H4 (cell line): ENCODE measurements at places on chromosomes 5 and 9. TPM values are rescaled to one million over a fixed set of nuclear protein-coding genes. Genes with fewer than 3 reads are reported as not detected.
A peak's percentile ranks its signal among the peaks of the same experiment; 100 is the strongest.

DMGDH gene
- 0.37 TPM in 1 of 2 replicates, not detected in the other for total RNA-seq

MCC gene
- 7.9 and 8.8 TPM in 2 replicates for total RNA-seq

PRXL2C gene
- total RNA-seq: 15.0 TPM in 2 replicates

ANKRD18A gene
- 0.47 and 0.62 TPM in 2 replicates for total RNA-seq

P4HA2 gene
- 83.5 and 85.5 TPM in 2 replicates for total RNA-seq

PTPRD gene
- 3.8 and 10.0 TPM in 2 replicates for total RNA-seq

COL15A1 gene
- 1.6 and 1.8 TPM in 2 replicates for total RNA-seq

WHRN gene
- total RNA-seq: 0.37 and 1.5 TPM in 2 replicates

SLC6A7 gene
- not detected in 2 replicates for total RNA-seq

PTGR1 gene
- 452 and 554 TPM in 2 replicates for total RNA-seq

HMCN2 gene
- total RNA-seq: 0.10 TPM in 1 of 2 replicates, not detected in the other

OSTF1 gene
- 29.7 and 32.3 TPM in 2 replicates for total RNA-seq

SAPCD2 gene
- 5.9 and 12.4 TPM in 2 replicates for total RNA-seq

UNC5A gene
- 0.56 and 1.6 TPM in 2 replicates for total RNA-seq

DNA sequence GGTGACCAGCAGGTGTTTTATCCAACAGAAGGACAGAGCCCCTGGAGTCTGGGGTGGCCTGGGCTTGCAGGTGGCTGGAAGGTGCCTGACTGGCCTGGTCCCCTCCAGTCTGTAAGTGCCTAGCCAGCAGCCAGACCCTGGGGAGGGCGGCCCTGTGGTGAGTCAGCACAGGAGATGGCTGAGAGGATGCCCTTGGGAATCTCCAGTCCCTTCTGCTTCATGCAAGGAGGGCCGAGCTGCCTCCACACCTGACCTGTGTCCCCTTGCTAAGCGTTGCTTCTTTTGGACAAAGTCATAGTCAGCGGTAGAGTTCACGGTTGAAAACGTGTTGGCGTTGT, 20.2 kb downstream of the OBP2B start:
- no peak for DNase-seq

DNA sequence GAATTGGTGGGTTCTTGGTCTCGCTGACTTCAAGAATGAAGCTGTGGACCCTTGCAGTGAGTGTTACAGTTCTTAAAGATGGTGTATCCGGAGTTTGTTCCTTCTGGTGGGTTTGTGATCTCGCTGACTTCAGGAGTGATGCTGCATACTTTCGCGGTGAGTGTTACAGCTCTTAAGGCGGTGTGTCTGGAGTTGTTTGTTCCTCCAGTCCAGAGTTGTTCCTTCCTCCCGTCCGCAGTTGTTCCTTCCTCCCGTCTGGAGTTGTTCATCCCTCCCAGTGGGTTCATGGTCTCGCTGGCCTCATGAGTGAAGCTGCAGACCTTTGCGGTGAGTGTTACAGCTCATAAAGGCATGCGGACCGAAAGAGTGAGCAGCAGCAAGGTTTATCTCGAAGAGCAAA, 159.6 kb upstream of the ADAMTSL1 start:
- DNase-seq: no peak

GRCh38 chr5:55030220-55030619, 6.2 kb downstream of the GZMK start:
- no peak for DNase-seq

GRCh38 chr9:89748831-89749499, 144.2 kb downstream of the GADD45G start:
- no peak for DNase-seq

- no peak for DNase-seq
Observed at GRCh38 chr9:3736161-3736560, 210.4 kb upstream of the RFX3 start.

- DNase-seq: peak; percentile 61
Observed at GRCh38 chr9:79221084-79221483, 350.7 kb upstream of the TLE4 start.

- peak; percentile 84 for DNase-seq
Observed at GRCh38 chr5:178163772-178164735, 10.4 kb upstream of the NHP2 start.

DNA sequence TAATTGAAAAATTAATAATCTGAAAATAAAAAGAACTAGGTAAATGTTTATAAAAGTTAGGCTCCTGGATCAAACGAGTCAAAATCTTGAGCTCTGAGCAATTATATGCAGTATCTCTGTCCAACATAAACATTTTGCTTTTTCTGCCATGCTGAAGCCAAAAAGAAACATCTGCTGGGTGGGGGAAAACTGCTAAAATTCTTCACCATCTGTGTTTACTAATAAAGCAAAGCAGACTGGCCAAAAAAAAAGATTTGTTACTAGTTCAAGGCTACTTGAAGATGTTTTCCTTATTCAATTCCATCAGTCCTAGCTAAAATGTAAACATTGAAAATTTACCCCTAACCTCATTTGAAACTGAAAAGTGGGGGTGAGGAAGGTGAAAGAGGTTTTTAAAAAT, 29.7 kb downstream of the GTF3C4 start:
- DNase-seq: no peak

DNA sequence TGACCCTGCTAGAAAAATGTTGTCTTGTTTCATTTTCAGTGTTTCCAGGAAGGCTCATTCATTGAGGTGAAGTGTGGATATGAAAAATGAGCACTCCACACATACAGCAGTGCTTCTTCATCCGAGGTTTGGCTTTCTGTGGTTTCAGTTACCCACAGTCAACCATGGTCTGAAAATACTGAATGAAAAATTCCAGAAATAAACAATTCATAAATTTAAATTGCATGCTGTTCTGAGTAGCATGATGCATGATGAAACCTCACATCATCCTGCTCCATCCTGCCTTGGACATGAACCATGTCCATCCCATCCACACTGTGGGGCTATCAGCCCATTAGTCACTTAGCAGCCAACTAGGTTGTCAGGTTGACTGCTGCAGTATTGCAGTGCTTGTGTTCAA, 10.4 kb upstream of the SLC45A2 start:
- DNase-seq: no peak

GRCh38 chr5:80206282-80206681, 49.6 kb downstream of the SERINC5 start:
- DNase-seq: no peak

GRCh38 chr5:122195802-122196394, 66.6 kb downstream of the ZNF474 start:
- DNase-seq: peak; percentile 60

DNA sequence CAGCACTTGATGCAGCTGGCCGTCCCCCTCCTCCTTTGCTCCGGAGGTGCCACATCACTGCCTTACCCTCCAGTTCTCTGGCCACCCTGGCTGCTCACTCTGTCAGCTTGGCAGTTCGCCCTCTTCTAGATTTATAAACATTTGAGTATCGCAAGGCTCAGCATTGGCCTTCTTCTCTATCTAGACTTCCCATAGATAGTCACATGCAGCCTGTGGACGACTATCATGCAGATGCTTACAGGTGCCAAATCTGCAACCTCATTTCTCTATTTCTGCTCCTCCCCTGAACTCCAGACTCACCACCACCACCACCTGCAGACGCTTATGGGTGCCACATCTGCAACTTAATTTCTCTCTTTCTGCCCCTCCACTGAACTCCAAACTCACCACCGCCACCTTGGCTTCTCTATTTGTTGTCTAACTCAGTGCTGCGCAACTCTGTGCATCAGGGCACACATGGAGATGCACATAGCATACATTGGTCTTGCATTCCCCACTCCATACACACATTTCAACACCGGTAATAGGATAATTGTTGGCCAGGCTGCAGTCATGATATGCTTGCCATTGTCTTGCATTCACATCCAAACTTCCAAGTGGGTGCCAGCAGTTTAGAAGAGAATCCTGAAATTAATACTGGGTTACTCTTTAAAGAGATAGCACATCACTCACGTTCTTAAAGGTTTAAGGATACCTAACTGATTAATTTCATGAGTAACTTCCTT, 1.9 kb upstream of the DAP start:
- DNase-seq: peak; percentile 49

DNA sequence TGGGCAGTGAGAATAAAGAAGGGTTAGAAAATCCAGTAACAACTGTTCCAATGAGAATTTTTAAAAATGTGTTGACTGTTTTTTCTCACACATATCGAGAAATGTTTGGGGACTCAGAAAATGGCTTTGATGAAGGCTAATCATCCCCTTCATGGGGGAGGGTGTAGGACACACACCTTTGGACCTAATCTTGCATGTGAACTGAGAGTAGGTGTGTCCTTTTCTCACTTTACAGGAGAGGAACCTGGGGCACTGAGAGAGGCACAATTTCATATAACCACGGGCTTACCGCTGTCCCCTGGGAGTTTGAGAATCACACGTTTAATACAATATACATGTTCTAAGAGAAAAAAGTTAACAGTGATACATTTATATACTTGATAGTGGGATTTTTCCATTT, 17.3 kb downstream of the FRRS1L start:
- DNase-seq: no peak

DNA sequence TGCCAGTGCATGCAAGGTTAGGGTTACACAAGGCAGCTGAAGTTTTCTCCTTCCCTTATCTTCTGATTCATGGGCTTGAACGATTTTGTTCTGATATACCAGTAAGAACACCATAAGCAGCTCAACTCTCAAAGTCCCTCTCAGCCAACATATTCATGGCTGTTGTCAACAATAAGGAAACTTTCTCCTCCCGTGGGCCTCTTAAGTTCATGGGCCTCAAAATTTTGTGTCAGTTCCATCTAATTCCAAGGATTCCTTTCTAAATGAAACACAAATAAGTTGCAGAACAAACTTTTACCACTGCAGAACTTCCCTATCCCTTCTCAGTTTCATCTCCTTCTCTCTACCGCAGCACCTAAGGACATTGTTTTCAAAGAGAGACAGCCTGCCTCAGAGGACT, 23.6 kb upstream of the CAST start:
- no peak for DNase-seq

- DNase-seq: no peak
Observed at GRCh38 chr9:89436326-89436725, 61.6 kb downstream of the SEMA4D start.

DNA sequence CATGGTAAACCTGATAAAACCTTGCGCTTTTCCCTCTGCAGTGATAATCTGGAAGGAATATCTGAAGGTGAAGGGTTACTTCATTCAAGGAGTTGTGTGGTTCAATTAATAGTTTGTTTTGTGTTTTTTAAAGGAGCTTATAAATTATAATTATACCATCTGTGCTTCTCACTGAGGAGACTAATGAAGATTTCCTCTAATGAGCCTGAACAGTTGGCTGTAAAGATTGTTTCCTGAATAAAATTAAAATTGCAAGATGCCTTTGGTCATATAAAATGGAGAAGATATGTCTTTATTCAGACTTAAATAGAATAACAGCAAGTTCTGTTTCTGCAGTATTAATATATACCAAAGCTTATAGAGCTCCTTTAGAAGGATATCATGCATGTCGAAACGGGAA, 59.9 kb downstream of the GAPVD1 start:
- no peak for DNase-seq

GRCh38 chr9:131608493-131609037, 63.2 kb downstream of the PRRT1B start:
- DNase-seq: peak; percentile 87

- DNase-seq: no peak
Observed at GRCh38 chr9:8694983-8695588, 895.5 kb upstream of the DMAC1 start.

DNA sequence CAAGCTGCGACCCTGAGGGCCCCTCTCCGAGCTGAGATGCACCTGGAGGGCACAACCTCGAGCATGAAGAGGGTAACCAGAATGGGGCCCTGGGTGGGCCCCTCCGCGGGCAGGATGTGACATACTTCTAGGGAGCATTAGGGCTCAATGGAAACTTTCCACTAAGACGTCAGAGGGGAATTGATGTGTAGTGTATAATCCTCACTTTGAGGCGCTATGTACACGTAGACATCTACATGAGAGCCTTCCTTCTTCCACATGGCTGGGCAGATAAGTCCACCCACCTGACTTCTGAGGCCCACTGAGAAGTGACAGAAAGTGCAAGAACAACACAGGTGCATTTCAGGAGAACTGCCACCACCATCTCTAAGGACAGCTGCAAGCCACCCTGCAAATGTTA, 61.0 kb downstream of the DAP start:
- no peak for DNase-seq

DNA sequence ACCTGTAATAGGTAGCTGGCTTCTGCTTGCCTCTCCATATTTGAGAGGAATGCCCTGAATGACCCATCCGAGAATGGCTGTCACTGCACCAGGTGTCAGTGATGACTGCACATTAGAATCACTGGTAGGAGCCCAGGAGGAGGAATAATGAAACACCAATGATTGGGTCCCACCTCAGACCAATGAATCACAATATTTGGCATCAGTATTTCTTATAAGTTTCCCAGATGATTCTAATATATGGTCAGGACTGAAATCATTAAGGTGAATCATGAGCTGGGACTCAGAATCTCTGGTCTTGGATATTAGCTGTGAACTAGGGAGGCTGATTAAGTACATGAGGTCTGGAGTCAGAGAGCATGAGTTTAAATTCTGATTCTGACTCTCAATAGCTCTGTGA, 23.4 kb downstream of the ARSB start:
- no peak for DNase-seq

- no peak for DNase-seq
Observed at GRCh38 chr5:137737349-137738131, 1.7 kb upstream of the KLHL3 start.

- no peak for DNase-seq
Observed at GRCh38 chr5:179258922-179259730, 86.1 kb downstream of the ADAMTS2 start.

GRCh38 chr5:98969400-98969799, 40.6 kb upstream of the CHD1 start:
- DNase-seq: no peak

DNA sequence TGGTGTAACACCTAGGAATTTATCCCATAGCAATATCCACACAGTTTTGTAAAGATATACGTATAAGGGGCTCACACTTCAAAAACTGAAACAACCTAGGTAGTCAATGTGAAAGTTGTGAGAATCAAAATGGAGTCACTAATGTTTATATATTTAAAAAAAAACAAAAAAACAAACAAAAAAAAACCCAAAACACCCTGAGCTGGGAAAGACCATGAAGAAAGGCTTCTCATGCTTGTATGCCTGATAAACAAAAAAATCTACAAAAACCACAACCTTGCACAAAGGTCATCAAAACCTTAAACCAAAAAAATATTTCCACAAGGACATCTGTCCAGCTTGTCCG, 35.4 kb downstream of the AFF4 start:
- no peak for DNase-seq

DNA sequence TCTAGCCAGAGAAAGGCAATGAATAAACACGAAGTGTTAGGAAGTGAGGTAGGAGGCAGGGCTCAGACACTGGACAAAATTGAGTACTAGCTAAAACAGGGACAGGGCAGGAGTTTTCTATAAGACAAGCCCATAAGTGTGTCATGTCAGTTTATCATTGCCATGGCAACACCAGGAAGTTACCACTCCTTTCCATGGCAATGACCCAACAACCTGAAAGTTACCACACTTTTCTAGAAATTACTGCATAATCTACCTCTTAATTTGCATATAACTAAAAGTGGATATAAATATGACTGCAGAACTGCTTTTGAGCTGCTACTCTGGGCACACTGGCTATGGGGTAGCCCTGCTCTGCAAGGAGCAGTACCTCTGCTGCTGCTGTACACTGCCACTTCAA, 442.5 kb upstream of the COX7C start:
- no peak for DNase-seq
